ENCODE measurements at places on chromosomes 5 and 9. TPM values are rescaled to one million over a fixed set of nuclear protein-coding genes. Genes with fewer than 3 reads are reported as not detected.
A peak's percentile ranks its signal among the peaks of the same experiment; 100 is the strongest.

GRCh38 chr5:106876665-106877194 lies 794.0 kb downstream of the EFNA5 start:
- no peak for DNase-seq

Gene RANBP3L
- not detected for total RNA-seq

Gene KIAA0825
- 1.7 TPM for total RNA-seq

DNA sequence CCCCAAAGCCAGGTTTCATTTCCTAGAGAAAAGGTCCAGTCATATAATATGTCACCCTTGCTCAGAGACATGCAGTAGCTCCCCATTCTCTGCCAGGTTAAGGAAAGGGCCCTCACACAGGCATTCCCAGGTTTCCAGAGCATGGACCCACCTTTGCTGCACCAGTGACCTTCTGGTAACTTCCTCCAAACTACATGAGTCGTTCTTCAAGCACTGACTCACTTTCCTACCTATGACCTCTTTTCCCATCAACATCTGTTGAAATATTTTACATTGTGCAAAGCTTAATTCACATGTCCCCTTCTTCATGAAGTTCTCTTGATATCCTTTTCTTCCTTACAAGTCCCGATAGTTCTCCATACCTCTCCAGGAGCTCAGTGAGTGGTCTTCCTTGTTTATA lies 25.9 kb downstream of the SH3TC2 start:
- no peak for DNase-seq

- DNase-seq: no peak
Observed at GRCh38 chr9:96302021-96302420, at the start of gene HSD17B3. HSD17B3 (minus strand) TSS chr9:96302176; CDS start chr9:96302104, 72 bp downstream.

- DNase-seq: no peak
Observed at GRCh38 chr9:136761545-136761981, 2.8 kb downstream of the LCN15 start.

Gene ARSI
- total RNA-seq: not detected

Gene CSF2
- 32.7 TPM for total RNA-seq

GRCh38 chr9:135189497-135189896 lies 102.0 kb downstream of the OLFM1 start:
- DNase-seq: no peak

GRCh38 chr5:59724482-59725391 lies 168.8 kb downstream of the PDE4D start:
- peak; percentile 32 for DNase-seq

DNA sequence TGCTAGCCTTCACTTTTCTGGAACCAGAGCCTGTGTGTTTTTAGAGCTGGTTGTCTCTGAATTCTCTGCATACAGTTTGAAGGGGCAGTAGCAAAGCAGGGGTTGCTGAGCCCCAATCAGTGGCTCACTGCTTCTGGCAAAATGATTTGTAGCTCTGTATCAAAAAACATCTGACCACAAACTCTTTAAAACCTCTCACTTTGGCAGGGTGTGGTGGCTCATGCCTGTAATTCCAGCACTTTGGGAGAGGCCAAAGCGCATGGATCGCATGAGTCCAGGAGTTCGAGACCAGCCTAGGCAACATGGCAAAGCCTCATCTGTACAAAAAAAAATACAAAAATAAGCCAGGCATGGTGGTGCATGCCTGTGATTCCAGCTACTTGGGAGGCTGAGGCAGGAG lies 28.3 kb upstream of the APC start:
- no peak for DNase-seq

DNA sequence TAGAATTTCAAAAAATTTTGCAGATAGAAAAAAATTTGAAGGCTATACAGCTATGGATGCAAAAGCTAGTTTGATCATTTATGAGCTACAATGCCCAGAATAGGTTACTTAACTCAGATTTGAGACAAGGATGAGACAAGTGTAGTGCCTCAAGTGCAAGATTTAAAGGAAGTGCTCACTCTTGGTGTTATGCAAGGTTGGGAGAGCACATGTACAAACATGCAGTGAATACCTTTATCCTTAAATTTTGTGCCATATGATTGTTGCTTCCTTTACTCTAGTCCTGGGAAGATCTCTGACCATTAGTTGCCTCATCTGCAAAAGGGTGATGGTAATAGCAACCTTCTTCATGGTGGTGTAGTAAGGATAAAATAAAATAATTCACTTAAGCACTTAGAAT lies 31.7 kb upstream of the PPP2R2B start:
- no peak for DNase-seq

- DNase-seq: no peak
Observed at GRCh38 chr9:131324736-131325679, 35.5 kb downstream of the PLPP7 start.

DNA sequence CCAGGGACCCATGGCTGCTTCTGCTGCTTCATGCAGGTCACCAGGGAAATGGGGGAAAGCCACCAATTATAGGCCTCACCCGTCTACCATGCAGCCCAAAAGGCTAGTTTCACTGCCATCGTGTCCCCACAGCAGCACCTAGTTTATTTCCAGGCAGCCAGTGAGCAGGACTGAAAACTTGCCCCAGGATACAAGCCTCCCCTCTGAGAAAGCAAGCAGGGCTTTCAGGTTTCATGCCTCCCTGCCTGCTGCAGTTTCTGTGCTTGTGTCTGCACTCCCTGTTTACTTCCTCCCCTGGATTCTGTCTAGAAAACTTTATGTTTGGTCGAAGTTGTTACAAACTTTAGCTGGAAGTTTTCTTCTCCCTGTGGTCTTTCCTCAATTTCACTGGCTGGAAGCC lies 319.1 kb downstream of the ANXA1 start:
- no peak for DNase-seq

GRCh38 chr5:109161914-109162683 lies 247.7 kb downstream of the PJA2 start:
- DNase-seq: no peak

Gene RNF180
- total RNA-seq: not detected

Gene CNOT8
- total RNA-seq: 94.5 TPM

DNA sequence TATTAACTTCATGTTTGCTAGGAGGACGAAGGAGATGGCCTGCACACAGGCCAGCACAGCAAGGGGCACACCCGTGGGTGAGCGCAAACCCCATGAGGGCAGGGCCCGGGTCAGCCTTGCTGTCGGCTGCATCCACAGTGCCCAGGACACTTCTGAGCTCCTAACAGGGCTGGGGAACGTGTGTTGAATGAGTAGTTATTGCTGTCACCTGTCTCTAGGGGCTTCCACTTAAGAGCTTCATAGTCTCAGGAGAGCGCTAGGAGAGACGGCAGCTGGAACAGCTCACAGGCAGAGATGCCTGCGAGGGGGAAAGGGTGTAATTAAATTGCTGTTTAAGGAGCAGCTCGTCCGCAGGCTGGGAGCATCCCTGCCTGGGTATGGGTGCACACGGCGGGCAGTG lies 91.4 kb upstream of the NEURL1B start:
- no peak for DNase-seq

GRCh38 chr5:34652466-34652865 lies 3.7 kb upstream of the RAI14 start:
- no peak for DNase-seq

DNA sequence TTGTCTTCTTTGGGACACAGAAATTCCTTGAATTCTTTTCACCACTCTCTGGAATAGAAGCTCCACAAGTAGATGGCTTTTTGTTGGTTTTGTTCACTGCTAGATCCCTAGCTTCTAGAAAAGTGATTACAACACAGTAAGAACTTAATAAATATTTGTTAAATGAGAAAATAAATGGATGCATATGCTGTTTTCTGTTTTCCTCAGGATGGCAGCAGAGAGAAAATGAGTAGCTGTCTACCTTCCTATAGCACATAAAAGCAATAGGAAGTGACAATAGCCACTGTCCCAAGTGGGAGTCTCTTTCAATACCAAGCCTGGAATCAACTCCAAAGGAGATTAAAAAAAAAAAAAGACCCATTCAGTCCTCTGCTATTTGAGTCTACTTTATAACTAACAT lies 100.6 kb upstream of the NREP start:
- DNase-seq: no peak

GRCh38 chr5:122442938-122443337 lies 130.9 kb downstream of the SNCAIP start:
- no peak for DNase-seq

DNA sequence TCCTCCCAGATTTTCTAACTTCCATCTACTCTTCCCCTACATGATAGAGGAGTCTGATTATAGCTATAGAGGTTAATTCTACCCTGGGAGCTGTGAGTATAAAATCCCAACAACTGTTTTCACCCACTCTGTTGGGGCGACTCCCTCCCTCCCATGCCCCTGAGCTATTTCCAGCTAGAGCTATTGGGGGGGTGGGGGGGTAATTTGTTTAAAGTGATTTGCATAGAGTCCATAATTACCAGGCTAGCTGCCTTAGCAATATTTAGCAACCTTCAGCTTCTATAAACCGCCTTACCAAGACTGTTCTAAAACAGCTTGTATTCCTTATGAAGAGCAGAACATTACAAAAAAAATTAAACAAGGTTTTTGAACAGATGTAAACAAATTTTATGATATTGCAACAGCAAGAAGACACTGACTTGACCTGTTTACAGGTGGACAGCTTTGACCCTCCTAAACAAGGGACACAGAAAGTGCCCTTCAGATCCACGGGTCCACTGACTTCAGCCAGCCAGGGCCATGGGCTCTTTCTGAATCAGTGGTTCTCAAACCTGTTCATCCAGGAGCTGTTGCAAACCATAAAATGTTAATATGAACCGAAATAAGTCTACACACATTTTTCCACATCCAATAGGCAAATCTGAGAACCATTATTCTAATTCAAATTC lies 98.2 kb downstream of the OTULIN start:
- DNase-seq: no peak

Gene FBP2
- total RNA-seq: not detected

Gene ACO1
- total RNA-seq: 6.4 TPM

DNA sequence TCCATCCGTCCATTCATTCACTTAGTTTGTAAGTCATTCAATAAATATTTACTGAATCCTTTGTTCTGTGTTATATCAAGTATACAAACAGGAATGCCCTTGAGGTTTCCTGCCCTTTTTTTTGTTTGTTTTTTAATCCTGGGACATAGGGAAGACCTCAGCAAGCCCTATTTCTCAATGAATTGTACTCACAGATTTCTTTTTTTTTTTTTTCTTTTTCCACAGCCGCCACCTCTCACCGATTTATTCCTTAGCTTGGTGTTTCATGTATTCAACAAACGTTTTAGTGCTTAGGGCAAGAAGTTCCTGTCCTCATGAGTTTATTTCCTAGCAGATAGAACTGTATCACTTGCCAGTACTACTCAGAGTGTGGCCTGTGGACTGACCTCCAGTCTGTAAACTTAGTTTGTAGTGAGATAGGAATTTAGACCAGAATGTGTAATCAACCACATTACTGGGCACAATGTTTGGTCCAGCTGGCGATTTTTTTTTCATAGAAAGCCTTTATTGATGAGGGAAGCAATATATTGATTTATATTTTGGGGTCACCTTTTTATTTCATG lies 35.4 kb upstream of the C5orf47 start:
- DNase-seq: no peak

Measured in activated CD4-positive, alpha-beta memory T cell treated with anti-CD3 and anti-CD28 coated beads, Interleukin-2, amount 10 ng/mL, durations not matched to agents 7 days and 5 days (primary cell).